ENCODE measurements at places on chromosomes 6 and 20.

DNA sequence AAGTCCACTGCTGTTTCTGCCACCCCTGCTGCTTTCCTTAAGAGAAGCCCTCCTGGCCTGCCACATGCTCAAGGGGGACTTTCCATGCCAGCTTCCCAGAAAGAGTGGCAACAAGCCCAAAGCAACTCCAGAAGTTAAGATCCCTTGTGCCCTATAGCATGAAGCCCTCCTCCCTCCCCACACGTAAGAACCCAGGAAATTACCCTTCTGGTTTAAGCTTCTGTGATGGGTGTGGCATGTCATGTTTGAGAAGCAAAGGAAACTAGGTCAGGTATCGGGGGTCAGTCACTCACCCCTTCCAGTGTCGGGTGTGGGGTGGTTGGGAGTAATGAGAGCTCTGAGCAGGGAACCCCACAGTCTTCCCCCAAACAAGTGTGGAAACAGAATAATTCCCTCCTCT is 196.1 kb downstream of the LRFN2 start:
- no peak for DNase-seq

DNA sequence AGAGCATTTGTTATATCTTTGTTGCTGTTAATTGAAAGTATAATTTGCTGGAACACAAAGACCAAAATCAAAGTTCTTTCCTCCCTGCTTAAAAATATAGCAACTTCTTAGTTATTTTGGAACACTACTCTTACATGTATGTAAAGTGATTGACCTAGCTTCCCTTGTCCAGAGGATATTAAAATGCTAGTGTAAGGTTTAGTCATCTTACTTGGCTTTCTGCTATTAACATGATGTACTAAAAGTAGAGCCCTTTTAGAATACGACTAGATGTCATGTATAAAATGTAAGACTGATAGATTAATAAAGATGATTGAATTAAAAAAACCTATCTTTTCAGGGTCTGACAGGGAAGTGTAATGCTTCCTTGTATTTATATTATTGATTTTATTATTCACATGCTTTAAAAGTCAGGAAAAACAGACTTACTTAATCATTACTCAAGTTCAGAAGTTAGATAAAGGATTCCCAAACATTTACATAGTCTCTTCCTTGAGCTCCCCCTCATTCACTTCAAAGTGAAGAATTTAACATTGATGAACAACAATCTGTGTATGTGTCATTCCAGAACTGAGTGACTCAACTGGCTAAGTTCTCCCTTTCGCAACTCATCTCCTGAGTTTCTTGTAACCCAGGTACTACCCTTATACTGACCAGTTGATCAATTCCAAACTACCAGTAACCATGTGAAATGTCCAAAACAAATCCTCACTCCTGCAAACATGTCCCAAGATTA is 50.9 kb downstream of the BTBD9 start:
- no peak for DNase-seq

DNA sequence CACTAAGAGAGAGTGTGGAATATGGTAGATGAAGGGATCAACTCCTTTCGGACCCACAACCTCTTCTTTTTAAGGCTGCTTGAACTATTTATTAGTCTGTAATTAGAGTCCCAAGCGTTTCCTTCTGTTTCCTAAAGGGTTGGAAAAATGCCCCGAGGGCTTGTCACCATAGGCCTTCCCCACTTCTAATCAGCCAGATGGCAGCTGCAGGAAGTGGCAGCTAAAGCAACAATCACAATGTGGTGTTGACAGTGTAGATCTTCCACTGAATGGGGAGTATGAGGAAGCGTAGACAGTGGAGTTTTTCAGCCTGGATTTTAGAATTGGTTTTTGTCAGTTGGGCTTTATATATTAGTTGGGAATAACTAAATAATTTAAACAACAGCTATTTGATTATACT is 40.6 kb downstream of the SLC35D3 start:
- DNase-seq, result no peak

DNA sequence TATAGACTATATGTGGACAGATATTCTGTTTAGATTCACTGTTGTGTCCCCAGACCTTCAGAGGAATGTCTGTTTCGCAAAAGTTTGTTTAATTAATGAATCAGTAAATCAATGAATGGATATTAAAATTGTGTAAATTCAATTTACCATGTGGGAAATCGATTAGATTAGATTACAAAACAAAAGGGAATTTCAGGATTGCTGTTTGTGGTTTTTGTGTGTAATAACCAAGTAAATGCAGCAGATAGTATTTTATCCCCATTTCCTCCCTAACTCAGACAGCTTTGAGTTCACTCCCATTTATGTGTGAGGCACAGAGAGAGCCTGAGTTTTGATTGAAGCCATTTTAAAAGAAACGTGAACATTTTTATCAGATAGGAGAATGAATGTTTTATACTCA is 214.8 kb downstream of the ADGB start:
- DNase-seq, result no peak

GRCh38 chr20:24987873-24988835 is 4.4 kb downstream of the APMAP start:
- no peak for DNase-seq

DNA sequence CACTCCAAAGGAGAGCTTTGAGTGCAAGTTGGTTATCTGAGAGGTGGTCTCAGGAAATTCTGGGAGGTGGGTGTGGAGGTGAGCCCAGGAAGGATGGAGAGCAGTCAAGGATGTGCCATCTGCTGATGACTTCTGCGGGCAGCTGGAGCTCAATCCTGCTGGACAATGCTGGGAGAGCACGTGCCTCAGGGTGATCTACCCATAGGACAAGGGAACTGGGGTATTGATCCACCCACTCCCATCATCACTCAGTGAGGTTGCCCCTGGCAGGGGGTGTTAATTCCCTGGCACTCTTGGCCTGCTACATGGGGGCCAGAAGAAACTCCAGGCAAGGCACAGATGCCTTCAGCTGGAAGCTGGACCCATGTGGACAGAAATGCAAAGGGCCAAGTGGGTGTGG is 7.1 kb upstream of the ZBP1 start:
- DNase-seq, result no peak

GRCh38 chr20:17473659-17474058 is 57.5 kb downstream of the BFSP1 start:
- DNase-seq, result no peak

DNA sequence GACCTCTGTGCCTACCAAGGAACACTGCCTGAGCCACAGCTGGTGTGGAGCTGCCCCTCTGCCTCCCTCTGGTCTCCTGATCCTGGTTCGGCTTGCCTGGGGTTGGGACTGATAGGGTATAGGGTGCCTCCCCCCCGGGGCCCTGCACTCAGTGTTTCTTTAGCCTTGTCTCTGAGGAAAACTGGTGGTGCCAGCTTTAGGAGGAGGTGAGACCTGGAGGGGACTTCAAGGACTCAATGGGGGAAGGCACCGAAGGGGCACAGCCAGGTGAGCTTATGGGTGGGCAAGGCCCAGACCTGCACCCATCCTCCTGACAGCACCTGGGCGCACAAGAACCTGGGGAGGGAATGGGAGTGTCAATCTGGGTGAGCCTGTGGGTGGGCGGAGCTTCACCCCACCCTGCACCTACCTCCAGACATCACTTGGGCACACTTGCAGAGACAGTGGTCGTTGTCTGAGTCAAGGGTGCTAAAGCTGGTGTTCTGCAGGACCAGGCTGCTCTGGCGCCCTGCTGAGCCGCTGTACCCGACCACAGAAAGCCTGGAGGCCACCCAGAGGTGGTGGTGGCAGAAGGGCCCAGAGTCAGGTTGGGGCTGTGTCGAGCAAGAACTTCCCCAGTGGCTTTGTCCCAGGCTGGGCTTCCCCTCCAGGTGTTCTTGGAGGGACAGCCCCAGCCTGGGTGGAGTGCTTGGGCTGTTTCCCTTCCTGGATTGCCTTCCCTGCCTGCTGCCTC is 40.5 kb downstream of the FAM110A start:
- no peak for DNase-seq

DNA sequence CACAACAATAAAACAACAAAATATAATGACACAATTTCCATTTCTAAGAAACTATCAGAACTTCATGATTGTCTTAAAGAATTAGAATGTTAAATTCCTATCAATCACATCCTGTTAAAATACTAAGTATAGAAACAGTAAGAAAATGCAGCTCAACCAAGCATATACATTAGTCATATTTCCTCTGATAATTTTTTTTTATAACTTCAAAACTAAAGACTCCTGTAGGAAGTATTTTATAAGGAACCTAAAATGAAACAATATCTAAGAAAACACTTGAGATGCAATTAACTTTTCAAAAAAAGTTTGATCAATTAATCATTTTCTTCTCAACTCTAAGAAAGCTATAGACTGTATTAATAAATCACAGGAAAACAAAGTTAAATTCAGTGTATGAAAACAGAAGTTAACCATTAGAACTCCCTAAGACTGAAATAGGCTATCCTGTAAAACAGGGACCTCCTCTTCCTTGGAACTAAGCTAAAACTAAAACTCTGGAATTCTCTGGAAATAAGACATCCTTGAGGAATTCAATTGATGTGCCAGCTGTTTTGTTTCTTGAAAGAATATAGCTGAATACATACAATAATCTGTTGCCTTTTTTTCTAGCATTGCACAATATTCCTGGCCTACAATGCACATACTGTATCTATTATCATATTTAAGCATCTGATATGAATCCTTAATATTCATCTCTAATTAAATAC is 19.8 kb downstream of the FKBP5 start:
- DNase-seq, result peak; percentile 54

GRCh38 chr20:31758521-31758920 is 19.4 kb downstream of the TPX2 start:
- no peak for DNase-seq

DNA sequence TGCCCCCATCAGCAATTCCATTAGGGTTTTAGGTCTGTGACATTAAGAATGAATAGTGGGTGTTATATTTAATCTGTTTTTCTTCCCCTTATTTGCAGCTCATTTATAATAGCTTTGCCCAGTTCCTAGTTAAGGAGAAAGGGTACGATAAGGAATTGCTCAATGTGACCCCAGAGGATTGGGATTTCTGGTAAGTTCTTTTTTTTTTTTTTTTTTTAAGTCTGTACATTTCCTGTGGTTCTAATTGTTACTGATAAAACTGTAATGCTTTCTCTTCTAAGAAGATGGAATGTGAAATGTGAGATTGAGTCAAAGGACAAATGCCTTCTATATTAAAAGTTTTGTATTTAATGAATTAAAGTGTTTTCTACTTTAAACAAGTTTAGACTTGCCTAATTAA is 5.5 kb downstream of the NT5DC1 start:
- no peak for DNase-seq

GRCh38 chr20:14488756-14489479 is 151.5 kb upstream of the FLRT3 start:
- DNase-seq, result no peak

Measured in SW 1271 (cell line).